GM12864 (cell line): ENCODE measurements at places on chromosomes 4 and X.

DNA sequence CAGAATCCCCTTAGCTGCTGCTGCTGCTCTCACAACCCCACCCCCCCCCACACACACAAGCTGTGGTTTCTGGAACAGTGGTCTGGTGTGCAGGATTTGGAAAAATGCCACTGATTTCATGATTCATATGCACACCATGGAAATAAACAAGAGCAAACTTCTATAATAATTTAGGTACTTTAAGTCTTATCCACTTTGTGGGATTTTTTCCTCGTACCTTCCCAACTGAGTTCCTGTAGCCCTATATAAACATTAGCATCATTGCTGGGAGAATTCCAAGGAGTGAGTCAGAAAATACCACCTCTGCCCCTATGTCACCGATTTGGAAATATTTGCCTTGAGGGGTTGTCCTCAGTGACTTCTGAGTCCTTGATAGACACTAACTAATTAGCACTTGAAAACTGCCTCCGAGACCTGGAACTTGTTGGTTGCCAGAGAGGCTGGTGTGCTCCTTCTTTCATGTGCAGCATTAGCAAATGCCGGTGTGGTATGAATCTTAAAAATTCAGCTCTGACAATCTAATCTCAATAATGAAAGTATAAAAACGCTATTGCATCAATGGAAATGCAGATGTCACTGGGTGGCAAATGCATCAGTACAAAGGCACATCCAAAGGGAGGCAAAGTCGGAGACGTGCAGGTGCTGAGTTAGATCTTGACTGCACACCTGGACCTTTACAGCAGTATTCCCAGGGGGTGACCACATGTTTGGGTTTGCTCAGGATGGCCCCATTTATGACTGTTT is 61.8 kb downstream of the CPE start:
- DNase-seq, result no peak

- DNase-seq, result no peak
Observed at GRCh38 chrX:29065477-29065876, 478.2 kb downstream of the IL1RAPL1 start.

GRCh38 chr4:154349829-154350228 is 141.8 kb downstream of the DCHS2 start:
- no peak for DNase-seq

DNA sequence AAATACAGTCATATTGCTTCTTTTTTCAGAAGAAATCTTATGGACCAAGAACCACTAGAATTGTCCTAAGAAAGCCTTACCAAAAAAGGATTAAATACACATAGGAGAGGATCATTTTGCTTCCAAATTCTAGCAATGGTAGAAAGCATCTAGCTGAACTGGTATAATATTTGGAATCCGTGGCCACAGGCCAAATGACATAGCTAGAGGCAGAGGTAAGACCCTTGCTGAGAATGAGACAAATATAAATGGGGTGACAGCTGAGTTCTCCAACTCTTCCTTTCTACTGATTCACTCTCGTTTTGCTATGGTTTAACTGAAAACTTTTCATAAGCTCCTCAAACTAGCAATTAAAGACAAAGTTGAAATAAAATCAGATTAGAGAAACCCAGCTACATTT is 150.0 kb downstream of the TTC29 start:
- DNase-seq, result no peak

GRCh38 chr4:101264993-101265815 is 82.1 kb downstream of the PPP3CA start:
- DNase-seq, result no peak

GRCh38 chr4:56540826-56541225 is 35.2 kb downstream of the ARL9 start:
- no peak for DNase-seq

GRCh38 chr4:2746891-2747695 is 9.0 kb downstream of the TNIP2 start:
- no peak for DNase-seq

DNA sequence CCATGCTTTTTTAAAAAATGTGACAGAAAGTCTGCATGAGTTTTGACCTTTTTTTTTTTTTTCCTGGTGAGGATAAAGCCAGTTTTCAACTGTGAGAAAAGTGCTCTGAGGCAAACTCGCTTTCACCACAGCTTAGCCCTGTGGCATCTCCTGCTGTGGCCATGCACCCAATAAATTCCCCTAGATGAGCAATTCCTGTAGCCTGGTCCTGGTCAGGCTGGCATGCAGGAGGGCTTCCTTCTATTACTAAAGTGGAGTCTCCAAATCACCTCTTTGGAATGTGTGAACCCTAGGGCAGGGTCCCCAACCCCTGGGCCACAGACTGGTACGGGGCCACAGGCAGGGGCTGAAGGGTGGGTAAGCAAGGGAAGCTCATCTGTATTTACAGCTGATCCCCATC is 265.4 kb downstream of the RAPGEF2 start:
- DNase-seq, result no peak

DNA sequence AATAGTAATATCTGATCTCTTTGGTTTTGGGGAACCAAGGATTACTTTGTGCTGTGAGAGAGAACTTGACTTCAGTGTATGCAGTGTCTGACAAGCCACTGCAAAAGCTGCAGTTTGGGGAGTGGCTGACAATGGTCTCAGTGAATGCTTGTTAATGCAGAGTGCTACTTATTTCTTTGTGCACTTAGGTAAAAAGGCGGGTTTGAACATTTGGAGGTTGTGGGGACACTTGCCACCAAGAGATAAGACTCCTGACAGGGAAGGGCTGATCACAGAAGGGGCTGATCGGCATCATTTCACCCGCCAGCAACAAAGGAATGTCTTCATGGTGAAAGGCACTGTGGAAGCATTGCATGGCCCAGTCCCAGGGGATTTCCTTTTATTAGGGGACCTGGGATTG is 28.6 kb upstream of the USP46 start:
- no peak for DNase-seq

DNA sequence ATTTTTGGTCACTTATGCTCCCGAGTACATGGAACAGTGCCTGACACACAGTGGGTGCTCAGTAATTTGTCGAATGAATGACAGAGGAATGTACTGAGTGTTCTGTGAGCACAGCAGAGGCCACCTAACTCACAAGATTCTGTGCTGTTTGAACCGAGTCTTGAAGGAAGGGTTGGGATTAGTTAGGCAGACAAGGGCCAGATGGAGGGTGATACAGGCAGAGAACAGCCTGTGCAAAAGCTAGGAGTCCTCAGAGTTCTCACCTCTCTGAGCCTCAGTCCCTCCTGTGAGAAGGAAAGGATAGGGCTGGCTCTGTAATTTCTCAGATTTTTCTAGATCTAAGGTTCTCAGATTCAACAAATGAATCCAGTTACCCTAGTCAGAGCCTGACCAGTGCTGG is 108.8 kb downstream of the NHSL2 start:
- no peak for DNase-seq

GRCh38 chr4:163922302-163922701 is 427.8 kb downstream of the TMA16 start:
- DNase-seq, result no peak

GRCh38 chr4:118760092-118760491 is 74.9 kb downstream of the METTL14 start:
- no peak for DNase-seq

GRCh38 chrX:15882704-15883539 is 28.3 kb upstream of the AP1S2 start:
- peak; percentile 40 for DNase-seq

- DNase-seq, result no peak
Observed at GRCh38 chr4:25028851-25029250, 1.9 kb downstream of the LGI2 start.

GRCh38 chr4:22551550-22551949 is 35.7 kb upstream of the ADGRA3 start:
- DNase-seq, result no peak

- DNase-seq, result no peak
Observed at GRCh38 chr4:38650133-38650532, 13.9 kb upstream of the KLF3 start.

- no peak for DNase-seq
Observed at GRCh38 chrX:10990418-10990817, 120.7 kb upstream of the HCCS start.

DNA sequence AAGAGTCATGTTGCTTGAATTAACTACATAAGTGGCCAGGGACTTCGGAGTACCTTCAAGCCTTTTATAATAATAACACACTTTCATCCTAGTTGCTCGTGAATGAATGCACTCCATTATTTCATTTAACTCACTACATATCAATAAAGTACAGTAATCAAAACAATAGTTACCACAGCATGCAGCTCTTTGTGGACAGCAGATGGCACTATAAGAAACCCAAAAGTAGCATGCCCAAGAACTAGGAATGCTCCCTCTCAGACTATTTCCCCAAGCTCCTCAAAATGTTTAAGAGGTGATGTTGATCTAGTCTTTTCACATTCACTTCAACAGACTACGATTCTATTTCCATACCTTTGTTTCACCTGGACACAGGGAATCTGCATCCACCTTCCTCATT is 500.8 kb upstream of the DIAPH2 start:
- no peak for DNase-seq

GRCh38 chrX:5236096-5236495 is 992.6 kb downstream of the NLGN4X start:
- DNase-seq, result no peak

GRCh38 chr4:72814241-72814640 is 245.2 kb upstream of the ADAMTS3 start:
- DNase-seq, result no peak

GRCh38 chrX:26851981-26852380 is 611.2 kb downstream of the PPP4R3C start:
- DNase-seq, result no peak

- no peak for DNase-seq
Observed at GRCh38 chr4:67549123-67549522, 3.8 kb upstream of the CENPC start.

- DNase-seq, result no peak
Observed at GRCh38 chr4:41822325-41822724, 73.8 kb upstream of the PHOX2B start.

- no peak for DNase-seq
Observed at GRCh38 chr4:183242291-183242690, 77.8 kb downstream of the CLDN22 start.

- DNase-seq, result no peak
Observed at GRCh38 chrX:6666624-6667023, 131.7 kb upstream of the VCX3A start.
